ENCODE measurements at places on chromosomes 12 and 14. TPM values are rescaled to one million over a fixed set of nuclear protein-coding genes. Genes with fewer than 3 reads are reported as not detected.

The ACVRL1 gene
- total RNA-seq: 15.6 TPM

DNA sequence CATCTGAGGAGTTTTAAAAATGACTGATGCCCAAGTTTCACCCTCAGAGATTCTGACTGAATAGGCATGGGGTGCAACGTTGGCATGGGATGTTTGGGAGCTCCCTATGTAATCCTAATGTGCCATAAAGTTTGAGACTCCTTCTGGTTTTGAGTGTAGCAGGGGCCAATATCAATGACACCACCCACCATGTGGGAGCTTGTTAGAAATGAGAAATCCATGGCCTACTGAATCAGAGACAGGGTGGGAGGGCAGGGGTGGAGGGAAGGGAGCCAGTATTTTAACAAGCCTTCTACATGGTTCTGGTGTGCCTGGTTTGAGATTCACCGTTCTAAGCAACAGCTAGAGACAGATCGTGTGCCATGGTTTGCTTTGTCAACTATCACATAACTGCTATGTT lies 46.1 kb downstream of the VCPKMT start:
- no peak overlapping the region for H3K27ac ChIP-seq
- no peak for DNase-seq
- H3K4me3 ChIP-seq: no peak overlapping the region
- no peaks in the 10 kb centered on the region for H3K4me1 ChIP-seq
- H3K27me3 ChIP-seq: no peaks in the 10 kb centered on the region

- H3K27me3 ChIP-seq: no peaks in the 10 kb centered on the region
- H3K36me3 ChIP-seq: no peaks in the 10 kb centered on the region
- H3K27ac ChIP-seq: no peak overlapping the region
- H3K4me1 ChIP-seq: peaks cover 17% of the 10 kb centered on the region
- DNase-seq: no peak
- no peak overlapping the region for H3K4me3 ChIP-seq
Measured at GRCh38 chr12:1590221-1590979, 4.0 kb downstream of the FBXL14 start.

DNA sequence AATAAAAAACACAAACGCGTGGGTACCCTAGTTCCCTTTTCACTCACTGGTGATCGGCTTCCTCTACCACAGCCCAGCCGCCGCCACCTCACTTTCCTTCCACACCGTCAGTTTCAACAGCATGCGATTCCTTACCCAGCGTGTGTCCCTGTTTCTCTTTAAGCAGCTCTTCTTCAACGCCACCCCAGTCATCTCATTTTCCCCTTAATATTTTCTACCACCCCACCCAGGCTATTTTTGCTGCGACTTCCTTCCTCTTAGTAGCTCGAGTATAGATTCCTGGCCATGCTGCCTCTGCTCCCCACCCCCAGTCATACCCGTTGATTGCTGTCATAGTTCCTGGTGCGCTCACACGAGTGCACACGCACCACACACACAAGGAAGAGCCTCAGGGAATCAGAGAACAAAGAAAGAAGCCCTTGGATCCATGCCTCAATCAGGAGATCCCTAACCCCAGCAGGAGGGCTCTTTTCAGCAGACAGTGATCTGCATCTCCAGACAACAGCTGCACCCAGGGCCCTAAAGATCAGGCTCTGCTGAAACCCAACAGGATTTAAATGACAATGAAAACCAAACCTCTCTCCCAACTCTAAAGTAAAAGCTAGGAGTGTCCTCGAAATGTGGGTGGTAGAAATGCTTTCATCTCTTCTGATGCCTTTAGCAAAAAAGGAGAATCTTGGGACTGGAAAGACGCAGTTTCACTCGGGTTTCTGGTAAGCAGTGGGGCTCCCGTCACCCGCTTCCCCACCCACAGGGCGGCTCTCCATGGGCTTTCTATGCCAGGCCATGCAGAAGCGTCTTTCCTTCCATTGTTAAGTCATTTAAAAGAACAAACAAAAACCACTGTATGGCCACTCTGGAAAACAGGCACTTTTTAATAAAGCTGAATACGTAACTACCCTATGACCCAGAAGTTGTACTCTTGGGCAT lies 23.8 kb downstream of the VPS37B start:
- H3K36me3 ChIP-seq: no peaks in the 10 kb centered on the region
- no peak for DNase-seq
- peaks cover 11% of the 10 kb centered on the region for H3K4me1 ChIP-seq
- H3K4me3 ChIP-seq: no peak overlapping the region
- no peak overlapping the region for H3K27ac ChIP-seq

The CYP27B1 gene
- total RNA-seq: 0.63 TPM

The TMEM119 gene
- 2.3 TPM for total RNA-seq

- no peaks in the 10 kb centered on the region for H3K27me3 ChIP-seq
- H3K4me3 ChIP-seq: no peak overlapping the region
- H3K36me3 ChIP-seq: no peaks in the 10 kb centered on the region
- DNase-seq: peak; percentile 35
- peaks cover 29% of the 10 kb centered on the region for H3K4me1 ChIP-seq
Measured at GRCh38 chr12:104669089-104669721, 212.5 kb downstream of the CHST11 start.

The TAS2R7 gene
- not detected for total RNA-seq

The KRT86 gene
- total RNA-seq: not detected

The TSHR gene
- 0.41 TPM for total RNA-seq

GRCh38 chr12:82688596-82688995 lies 1.9 kb downstream of the TMTC2 start:
- DNase-seq: no peak
- H3K36me3 ChIP-seq: no peaks in the 10 kb centered on the region
- H3K27me3 ChIP-seq: no peaks in the 10 kb centered on the region
- H3K4me1 ChIP-seq: no peaks in the 10 kb centered on the region

DNA sequence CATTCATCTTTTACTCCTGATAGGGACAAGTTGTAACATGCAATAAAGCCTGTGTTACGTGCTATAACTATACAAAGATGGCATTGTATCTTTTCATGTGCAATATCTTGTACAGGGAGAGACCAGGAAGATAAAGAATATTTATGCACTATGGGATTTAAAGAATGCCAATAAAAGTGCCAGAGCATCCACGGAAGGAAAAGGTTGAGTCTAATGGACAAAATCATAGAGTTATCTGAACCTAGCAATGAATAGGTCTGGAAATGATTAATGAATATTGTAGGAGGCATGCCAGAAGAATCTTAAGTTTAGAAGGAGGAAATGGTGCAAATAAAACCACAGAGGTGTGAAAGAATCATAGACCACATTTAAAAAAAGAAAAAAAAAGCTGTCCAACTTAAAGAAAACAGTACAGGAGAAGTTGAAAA lies 263.9 kb downstream of the KCNC2 start:
- H3K27ac ChIP-seq: no peak overlapping the region
- no peaks in the 10 kb centered on the region for H3K36me3 ChIP-seq
- no peak for DNase-seq
- H3K4me3 ChIP-seq: no peak overlapping the region
- H3K4me1 ChIP-seq: no peaks in the 10 kb centered on the region

- no peak overlapping the region for H3K4me3 ChIP-seq
- H3K36me3 ChIP-seq: no peaks in the 10 kb centered on the region
- H3K27me3 ChIP-seq: no peaks in the 10 kb centered on the region
- DNase-seq: no peak
- H3K4me1 ChIP-seq: no peaks in the 10 kb centered on the region
Measured at GRCh38 chr12:79827484-79827883, 107.4 kb downstream of the PPP1R12A start.

DNA sequence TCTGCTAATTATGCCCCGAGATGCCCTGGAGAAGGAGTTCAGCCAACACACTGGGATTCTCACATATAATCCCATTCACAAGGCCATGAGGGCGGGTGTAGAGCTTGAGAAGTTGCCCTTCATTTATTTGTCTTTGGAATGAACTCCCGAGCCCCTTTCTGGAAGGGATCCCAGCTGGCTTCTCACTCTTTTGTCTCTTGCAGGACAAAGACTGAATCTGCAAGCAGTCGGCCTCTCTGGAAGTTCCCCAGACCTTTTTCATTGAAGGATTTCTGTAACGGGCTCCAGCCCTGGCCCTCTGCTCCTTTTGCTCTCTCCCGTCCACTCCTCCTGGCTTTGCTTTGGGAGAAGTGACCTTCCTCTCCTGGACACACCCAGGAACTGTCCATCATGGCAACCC lies 163.3 kb upstream of the SFSWAP start:
- DNase-seq: no peak
- no peaks in the 10 kb centered on the region for H3K4me1 ChIP-seq
- no peaks in the 10 kb centered on the region for H3K36me3 ChIP-seq

- H3K27ac ChIP-seq: no peak overlapping the region
- H3K36me3 ChIP-seq: no peaks in the 10 kb centered on the region
- no peak for DNase-seq
- peaks cover 1% of the 10 kb centered on the region for H3K4me1 ChIP-seq
- peak overlapping the region; percentile 58 for H3K4me3 ChIP-seq
- no peaks in the 10 kb centered on the region for H3K27me3 ChIP-seq
Measured at GRCh38 chr14:102525219-102525928, 15.8 kb upstream of the ANKRD9 start.

GRCh38 chr14:71628433-71628832 lies 303.8 kb upstream of the RGS6 start:
- no peaks in the 10 kb centered on the region for H3K36me3 ChIP-seq
- H3K27ac ChIP-seq: no peak overlapping the region
- H3K27me3 ChIP-seq: no peaks in the 10 kb centered on the region
- no peaks in the 10 kb centered on the region for H3K4me1 ChIP-seq
- H3K4me3 ChIP-seq: no peak overlapping the region
- no peak for DNase-seq

DNA sequence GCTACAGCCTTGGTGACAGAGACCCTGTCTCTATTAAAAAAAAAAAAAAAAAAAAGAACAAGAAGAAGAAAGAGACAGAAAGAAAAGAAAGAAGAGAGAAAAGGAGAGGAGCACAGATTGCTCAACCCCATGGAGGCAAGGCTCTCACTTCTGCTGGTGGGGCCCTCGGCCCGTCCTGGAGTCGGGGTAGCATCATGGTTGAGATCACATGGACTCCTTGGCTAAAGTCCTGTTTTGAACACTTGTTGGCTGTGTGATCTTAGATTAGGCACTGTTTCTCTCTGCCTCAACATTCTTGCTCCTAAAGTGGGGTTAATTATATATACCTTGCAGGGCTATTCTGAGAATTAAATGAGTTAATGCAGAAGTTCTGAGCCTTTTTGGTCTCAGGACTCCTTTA lies 207.7 kb downstream of the CACNA1C start:
- H3K4me1 ChIP-seq: no peaks in the 10 kb centered on the region
- H3K27ac ChIP-seq: no peak overlapping the region
- DNase-seq: no peak
- no peaks in the 10 kb centered on the region for H3K36me3 ChIP-seq

DNA sequence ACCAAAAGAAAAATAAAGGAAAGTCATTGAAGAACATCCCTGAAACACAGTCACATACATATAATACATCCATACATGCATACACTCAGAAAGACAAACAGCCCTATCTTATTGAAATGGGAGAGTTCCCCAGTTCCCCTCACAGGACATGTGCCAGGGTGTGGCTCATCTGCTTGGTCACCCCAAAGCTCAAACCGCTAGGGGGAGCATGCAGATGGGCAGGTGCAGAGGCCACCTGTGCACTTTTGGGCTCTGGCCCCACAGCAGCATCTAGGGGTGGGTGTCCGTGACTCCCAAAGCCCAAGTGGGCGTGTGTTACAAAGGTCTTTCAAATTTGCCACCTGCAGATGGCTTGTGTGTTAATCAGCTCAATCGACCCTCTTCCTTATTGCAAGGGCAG lies 75.2 kb downstream of the CMAS start:
- H3K27ac ChIP-seq: no peak overlapping the region
- H3K36me3 ChIP-seq: no peaks in the 10 kb centered on the region
- no peaks in the 10 kb centered on the region for H3K27me3 ChIP-seq
- no peak overlapping the region for H3K4me3 ChIP-seq

The LRP10 gene
- 68.2 TPM for total RNA-seq

- H3K27me3 ChIP-seq: no peaks in the 10 kb centered on the region
- H3K27ac ChIP-seq: no peak overlapping the region
- no peaks in the 10 kb centered on the region for H3K4me1 ChIP-seq
- H3K4me3 ChIP-seq: no peak overlapping the region
- no peaks in the 10 kb centered on the region for H3K36me3 ChIP-seq
Measured at GRCh38 chr12:115235880-115236279, 551.9 kb upstream of the TBX3 start.
